ENCODE measurements at places on chromosomes 13 and 19.

GRCh38 chr19:55251341-55252081 is 7.3 kb downstream of the PPP6R1 start:
- DNase-seq, result no peak

GRCh38 chr13:66483712-66484111 is 746.4 kb downstream of the PCDH9 start:
- no peak for DNase-seq

DNA sequence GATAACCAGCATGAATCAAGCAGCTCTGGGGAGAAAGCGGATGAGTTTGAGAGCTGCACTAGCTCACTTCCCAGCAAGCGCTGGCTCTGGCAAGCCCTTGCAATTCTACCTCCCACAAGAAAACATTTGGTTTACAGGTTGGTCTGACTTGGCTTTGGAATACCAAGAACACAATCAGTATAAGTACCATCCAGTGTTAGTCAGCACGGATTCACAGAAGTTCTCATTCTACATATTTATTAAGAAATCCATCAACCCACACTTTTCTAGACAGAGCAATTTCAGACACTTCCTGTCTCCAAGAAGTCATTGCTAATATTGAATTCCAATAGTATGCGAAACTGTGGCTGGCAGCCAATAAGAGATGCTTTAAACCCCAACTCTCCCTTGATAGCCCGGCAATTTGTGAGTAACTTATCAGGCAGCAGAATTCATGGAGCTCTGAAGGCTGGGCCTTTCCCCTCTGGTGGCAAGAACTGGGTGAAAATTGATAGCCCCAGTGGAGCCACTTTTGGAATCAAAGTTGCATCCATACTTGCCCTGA is 59.4 kb upstream of the WASF3 start:
- no peak for DNase-seq

DNA sequence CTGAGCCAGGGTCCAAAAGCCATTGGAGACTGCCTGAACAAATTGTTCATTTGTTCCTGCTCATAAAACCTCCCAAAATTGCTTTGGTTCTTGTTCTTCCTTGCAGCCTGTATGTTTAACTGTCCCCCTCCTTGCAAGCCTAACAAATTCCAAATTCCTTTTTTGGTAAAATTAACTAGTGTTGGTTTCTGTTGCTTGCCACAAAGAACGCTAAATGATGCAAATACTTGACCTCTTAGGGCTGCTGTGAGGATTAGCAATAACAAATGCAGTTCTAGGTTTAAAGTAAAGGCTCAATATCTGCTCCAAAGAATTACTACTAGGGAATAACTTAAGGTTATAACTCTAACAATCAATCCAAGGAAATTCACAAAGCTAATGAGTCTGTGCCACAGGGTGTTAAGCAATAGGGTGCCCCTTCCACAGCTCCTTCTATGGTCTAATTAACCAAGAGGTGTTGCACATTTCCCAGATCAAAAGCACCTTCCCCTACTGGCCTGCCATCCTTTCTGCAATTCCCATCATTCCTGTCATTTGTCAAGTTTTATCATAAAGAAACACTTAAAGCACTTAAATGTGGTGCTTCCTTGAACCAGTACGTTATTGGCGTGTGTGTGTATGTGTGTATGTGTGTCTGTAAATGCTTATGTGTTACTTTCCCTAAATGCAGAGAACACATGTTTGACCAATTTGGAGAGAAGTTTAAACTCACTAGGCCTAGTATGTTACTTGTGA is 110.2 kb downstream of the RAP2A start:
- no peak for DNase-seq

GRCh38 chr13:73851104-73851503 is 283.1 kb downstream of the KLF12 start:
- DNase-seq, result no peak

DNA sequence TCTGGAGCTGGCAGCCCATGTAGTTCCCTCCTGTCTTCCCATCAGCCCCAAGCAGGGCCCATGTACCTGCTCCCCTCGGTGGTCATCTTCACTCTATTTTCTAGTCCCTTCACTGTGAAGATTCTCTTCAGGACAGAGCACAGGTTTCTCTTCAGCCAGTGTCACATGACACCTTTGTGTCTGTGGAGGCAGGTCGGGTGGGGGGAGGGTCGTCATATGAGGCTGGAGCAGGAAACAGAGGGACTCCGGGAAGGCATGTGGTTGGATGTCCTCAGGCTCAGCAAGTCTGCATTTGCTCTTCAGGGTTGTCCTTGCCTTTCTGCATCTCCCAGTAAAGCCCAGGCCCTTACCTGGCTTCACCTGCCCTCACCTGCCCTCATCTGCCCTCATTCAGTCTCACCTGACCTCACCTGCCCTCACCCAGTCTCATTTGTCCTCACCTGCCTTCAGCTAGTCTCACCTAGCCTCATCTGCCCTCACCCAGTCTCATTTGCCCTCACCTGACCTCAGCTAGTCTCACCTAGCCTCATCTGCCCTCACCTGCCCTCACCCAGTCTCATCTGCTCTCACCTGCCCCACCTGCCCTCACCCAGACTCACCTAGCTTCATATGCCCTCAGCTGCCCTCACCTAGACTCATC is 120.3 kb downstream of the ZDHHC20 start:
- no peak for DNase-seq

DNA sequence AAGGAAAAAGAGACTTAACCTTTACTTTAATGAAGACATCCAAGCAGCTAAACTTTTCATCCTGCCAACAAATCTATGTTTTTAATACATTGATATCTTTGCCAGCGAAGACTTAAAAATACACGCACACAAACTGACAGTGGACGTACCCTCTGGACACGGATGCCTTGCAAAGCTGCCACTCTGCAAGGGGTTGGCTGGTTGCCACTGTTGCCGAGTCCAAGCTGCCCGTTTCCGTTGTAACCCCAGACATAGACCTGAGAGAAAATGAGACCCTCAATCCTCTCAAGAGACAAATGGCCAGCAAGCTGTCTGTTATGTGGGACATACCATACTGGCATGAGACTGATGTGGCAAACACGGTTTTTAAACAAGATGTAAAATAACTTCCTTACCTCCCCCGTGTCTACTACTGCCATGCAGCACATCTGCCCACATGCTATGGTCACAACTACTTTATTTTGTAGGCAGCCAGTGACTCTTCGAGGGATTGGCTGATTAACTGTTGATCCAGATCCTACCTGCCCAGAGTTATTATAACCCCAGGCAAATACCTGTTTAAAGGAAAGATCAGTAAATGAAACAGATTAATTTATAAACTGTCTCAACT is 21.2 kb downstream of the RCBTB2 start:
- DNase-seq, result peak; percentile 68

DNA sequence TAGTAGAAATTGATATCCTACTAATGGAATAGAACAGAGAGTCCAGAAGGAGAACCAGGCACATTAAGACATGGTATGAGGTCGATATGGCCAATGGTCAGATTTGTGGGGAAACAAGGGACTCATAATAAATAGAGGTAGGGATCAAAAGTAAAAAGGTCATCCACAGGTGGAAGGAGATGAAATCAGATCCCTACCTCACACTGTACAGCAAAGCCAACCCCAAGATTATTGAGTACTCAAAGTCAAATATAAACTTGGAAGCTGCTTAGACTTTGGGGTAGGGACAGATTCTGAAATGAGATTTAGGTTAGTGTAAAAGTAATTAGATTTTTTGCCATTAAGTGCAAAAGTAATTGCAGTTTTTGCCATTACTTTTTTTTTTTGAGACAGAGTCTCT is 40.7 kb downstream of the BICRA start:
- no peak for DNase-seq

GRCh38 chr19:41328842-41329225 is 18.9 kb downstream of the CCDC97 start:
- DNase-seq, result peak; percentile 88

DNA sequence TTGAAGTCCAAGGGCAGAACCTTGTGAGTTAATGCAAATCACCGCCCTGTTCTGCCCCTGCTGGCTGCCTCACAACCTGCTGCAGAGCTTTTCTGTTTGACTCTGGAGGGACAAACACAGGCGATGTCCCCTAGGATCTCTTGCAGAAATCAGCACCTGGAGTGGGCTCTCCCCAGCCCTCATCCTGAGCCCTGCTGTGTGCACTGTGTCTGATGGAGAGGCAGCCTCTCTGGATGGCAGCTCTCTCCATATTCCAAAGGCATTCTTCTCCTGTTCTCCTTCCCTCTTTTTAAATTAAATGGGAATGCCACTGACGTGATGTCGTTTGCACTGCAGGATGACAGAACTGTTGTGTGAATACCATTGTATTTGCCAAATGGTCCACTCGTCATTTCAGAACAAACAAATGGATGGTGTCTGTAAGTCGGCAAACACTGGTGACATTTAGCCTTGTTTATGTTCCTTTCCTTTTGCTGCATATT is 184.1 kb downstream of the ZNF536 start:
- DNase-seq, result no peak

DNA sequence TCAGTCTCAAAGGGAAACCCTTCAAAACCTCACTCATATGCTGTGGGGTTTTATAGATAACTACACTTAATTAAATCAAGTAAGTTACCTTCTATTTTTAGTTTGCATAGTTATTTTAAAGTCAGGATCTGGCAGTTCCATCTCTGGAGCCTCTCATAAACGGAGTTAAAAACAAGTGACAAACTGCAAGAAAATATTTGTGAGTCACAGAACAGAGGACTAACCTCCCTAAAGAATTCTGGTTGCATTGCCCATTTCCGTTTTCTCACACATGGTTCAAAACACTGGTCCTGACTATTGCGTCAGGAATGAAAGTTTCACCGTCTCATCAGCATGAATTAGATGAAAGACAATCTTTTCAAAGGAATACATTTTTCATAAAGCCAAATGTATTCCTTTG is 10.6 kb downstream of the RXFP2 start:
- DNase-seq, result no peak

DNA sequence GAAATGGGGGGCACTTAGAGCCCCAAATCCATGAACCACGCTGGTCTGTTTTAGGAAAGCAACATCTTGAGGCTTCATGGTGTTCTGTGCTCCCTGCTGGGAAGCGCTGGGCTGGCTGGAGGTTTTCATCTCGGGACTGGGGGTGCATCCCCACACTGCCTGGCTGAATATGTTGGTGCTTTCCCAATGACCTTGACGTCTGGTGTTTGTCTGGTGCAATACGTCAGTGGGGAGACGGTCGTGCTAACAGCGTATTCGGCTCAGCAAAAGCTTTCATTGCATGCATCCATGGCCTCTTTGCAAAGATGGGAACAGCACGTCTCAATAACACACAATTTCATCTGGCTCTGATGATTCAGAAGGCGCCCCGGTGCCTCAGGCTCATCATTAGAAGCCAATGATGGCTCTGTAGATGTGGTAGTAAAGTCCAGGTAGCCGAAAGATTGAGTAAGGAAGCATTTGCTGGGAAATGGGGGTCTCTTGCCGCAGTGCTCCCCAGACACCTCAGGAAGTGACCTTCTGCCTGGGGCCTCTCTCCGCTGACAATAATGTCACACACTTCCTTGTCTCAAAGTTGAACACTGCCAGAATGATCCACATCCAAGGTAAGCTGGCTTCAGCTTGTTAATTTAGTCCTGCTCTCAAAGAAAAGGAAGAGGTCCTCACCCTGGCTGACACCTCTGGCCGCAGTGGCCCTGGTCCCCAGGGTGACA is 97.7 kb downstream of the ING1 start:
- DNase-seq, result no peak

DNA sequence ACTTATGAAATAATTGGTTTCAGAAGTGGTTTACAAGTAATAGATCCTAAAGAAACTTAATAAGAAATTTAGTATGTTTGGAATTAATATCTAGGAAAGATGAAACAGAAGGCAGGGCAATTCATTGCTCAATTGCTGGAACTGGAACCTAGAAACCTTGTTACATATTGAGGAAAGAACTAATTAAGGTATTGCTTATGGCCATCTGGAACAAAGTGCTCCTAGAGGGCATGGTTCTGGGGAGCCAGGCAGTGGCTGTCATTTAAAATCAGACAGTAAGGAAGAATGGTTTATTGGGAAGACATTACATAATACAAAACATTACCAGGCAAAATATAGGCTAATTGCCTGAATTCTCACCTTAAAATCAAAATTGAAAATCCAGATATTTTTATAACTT is 224.1 kb downstream of the SLITRK6 start:
- DNase-seq, result no peak

DNA sequence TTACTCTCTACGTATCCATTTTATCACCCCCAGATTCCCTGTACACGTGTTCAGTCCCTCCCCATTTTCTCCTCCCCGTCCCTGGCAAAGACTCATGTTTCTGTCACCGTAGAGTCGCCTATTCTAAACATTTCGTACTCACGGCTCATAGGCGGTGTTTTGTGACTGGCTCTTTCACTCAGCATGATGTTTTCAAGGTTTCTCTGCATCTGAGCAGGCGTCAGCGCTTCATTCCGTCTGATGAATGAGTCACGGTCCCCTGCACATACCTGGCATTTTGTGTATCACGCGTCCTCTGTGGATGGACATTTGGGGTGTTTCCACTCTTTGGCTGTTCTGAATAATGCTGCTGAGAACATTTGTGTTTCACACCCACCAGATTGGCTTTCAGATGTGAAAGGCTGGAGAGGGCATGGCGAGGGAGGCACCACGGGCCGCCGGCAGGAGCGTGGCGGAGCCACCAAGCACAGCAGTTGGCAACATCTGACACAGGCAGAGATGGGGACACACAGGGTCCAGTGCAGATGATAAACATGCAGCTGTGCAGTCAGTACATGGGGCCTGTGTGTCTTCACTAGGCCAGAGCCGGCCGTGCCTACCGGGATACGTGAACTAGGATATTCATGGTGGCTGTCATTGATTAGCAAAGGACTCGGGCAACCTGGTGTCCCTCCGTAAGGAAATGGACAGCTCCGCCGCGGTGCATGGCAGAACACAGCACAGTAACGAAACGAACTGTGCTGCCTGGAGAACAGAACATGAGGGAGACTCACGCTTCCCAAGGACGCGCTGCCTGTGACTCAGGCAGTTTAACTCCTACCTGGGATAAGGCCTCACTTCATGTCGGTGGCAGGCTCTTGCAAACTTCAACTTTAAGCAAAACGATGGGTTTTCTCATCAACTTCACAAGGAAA is 117.2 kb downstream of the ATP11A start:
- DNase-seq, result no peak

GRCh38 chr13:40444241-40444640 is 222.2 kb downstream of the FOXO1 start:
- DNase-seq, result no peak

GRCh38 chr13:37968555-37968954 is 99.0 kb upstream of the TRPC4 start:
- no peak for DNase-seq

DNA sequence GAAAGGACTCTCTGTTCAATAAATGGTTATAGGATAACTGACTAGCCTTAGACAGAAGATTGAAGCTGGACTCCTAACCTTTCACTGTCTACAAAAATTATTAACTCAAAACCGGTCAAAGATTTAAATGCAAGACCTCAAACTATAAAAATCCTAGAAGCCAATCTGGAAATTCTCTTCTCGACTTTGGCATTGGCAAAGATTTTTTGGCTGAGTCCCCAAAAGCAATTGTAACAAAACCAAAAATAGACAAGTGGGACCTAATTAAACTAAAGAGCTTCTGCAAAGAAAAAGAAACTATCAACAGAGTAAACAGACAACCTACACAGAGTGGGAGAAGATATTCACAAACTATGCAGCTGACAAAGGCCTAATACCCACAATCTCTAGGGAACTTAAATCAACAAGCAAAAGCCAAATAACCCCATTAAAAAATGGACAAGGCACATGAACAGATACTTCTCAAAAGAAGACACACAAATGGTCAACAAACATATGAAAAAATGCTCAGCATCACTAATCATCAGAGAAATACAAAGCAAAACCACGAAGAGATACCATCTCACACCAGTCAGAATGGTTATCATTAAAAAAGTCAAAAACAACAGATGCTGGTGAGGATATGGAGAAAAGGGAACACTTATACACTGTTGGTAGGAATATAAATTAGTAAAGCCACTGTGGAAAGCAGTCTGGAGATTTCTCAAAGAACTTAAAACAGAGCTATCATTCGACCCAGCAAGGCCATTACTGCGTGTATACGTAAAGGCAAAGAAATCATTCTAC is 266.3 kb downstream of the DNAJC15 start:
- no peak for DNase-seq
